ENCODE measurements at places on chromosomes 12 and 14.

- DNase-seq = no peak
Observed at GRCh38 chr12:11568155-11568761, 81.2 kb upstream of the ETV6 start.

DNA sequence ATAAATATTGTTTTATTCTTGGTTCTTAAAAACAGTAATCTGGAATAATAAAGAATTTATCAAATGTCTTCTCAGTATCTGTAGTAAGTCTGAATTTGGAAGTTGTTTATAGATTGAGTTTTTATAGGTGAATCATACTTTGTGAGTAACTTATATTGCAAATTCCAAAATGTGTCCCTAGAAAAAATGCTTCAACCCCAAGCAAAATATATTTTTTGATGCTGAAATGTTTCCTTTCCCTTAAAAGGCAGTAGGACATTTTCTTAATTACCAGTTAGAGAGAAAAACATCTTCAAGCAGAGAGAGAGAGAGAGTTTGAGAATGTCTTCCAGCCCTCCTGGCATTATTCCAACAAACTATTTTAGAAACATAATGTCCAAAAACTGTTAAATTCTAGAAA lies 37.9 kb downstream of the PELI2 start:
- no peak for DNase-seq

DNA sequence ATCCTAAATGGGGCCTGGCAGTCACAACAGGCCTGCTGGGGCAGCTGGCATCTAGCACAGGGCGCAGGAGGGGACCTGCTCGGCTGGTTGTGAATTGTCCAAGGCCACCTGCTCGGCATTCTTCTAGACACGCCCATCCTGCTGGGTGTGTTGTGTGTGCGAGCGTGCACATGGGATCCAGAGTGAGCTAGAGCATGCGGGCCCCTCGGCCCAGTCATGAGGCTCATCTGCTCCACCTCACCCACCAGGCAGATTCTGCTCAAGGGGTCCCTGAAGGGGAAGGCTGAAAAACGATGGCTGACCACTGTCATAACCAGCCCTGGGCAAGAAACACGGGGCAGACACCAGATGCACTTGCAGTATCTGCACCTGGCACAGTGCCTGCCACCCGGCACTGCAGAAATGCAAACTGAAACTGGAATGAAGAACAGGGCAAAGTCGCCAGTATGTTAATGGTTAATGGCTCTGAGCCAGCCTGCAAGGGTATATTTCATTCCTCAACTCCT lies 31.8 kb downstream of the MAX start:
- DNase-seq = no peak

DNA sequence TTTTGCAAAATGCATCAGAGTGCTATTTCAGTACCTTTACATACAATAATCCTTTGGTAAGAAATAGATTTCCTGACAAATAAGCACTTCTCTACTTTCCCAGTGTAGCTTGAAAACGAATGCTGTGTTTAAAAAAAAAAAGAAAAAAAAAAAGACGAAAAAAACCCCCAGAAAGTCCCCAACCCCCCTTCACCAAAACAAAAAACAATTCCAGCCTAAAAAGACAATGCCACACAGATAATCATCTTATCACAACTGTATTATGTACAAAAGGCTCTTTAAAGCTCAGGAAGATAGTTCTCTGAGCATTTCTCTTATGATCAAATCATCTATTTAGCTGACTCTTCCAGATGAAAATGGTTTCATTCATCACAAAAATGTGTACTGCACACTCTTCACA lies 1.6 kb downstream of the FERMT2 start:
- no peak for DNase-seq

GRCh38 chr14:100374876-100375265 lies 51.7 kb downstream of the SLC25A47 start:
- DNase-seq = no peak

DNA sequence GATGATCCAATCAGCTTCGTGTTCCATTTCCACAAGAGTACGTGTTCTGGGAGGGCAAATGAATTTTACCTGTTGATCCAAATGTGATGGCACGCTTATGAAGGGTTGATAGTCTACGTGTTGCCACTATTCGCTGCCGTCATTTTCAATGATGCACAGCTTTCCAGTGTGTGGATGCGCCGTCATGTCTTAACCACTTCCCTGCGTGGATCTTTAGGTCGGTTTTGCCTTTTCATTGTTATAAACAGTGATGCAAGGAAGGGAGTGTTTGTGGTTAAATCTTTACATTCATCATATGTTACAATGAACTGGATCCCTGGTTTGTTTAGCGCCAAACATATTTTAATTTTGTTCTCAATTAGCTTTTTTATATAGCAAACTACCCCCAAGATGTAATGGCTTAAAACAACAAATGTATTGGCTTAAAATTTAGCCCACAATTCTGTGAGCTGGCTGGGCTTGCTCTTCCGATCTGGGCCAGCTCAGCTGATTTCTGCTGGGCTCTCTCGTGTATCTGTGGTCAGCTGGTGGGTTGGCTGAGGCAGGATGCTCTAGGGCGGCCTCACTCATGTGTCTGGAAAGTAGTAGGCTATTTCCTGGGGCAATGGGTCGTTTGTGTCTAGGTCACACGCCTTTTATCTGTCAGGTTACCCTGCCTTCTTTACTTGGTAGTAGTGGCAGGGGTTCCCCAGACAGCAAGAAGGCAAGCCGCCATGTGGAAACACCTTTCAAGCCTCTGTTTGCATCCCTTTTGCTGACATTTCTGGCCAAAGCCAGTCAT lies 176.7 kb downstream of the CRADD start:
- DNase-seq = no peak

DNA sequence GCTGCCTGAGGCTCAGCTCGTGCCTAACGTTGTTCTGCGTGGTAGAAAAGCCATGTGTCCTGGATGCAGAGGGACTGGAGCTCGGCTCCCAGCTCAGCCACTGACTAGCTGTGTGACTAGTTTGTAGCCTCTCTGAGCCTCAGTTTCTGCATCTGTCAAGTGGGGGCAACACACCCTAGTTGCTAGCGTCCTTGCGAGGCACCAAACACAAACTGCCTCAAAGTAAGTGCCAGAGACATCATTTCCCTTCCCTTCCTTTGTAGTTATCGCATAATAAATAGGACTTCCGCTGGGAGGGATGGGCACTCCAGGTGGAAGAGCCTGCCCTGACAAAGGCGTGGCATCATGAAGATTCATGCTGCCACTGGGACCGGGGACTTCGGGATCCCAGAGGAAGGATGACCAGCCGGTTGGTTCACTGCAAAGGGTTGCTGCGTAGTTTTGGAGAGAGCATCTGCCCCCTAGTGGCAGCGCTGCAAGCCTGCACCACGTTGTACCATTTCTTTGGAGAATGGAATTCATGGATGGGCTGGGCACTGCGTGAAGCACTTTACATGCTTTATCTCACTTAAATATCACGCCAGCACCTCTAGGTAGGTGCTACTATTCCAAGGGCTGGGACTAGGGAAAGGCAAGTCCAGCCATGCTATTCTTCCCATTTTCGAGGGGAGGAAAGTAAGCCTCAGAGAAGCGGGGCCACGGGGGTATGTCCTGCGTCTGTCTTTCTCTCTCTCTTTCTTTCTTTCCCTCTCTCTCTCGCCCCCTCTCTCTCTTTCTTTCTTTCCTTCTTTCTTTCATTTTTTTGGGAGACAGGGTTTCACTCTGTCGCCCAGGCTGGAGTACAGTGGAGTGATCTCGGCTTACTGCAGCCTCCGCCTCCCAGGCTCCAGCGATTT lies 4.6 kb downstream of the CCDC197 start:
- DNase-seq = peak; percentile 57

DNA sequence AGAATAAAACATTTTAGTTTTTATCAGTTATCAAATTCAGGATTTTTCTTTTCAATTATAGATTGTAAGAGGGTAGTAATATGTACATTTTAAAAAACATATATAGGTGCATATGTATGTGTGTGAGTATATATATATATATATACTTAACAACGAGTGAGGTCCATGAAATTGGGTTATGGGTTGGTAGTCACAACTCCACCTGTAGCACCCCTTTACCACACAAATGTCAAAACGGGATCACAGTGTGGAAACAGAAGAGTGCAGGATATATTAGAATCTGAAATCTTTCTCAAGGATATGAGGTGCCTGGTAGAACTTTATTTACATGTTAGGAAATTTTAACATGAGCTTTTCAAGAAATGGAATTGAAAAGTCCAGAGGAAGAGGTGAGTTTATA lies 31.3 kb downstream of the MIA2 start:
- DNase-seq = no peak

- DNase-seq = no peak
Observed at GRCh38 chr14:73757876-73758391, 43.8 kb upstream of the PNMA1 start.

- no peak for DNase-seq
Observed at GRCh38 chr12:84875241-84875640, 37.4 kb downstream of the SLC6A15 start.

GRCh38 chr14:31566456-31566855 lies 5.3 kb downstream of the NUBPL start:
- DNase-seq = no peak

- no peak for DNase-seq
Observed at GRCh38 chr12:107917912-107918800, 143.7 kb downstream of the ASCL4 start.

DNA sequence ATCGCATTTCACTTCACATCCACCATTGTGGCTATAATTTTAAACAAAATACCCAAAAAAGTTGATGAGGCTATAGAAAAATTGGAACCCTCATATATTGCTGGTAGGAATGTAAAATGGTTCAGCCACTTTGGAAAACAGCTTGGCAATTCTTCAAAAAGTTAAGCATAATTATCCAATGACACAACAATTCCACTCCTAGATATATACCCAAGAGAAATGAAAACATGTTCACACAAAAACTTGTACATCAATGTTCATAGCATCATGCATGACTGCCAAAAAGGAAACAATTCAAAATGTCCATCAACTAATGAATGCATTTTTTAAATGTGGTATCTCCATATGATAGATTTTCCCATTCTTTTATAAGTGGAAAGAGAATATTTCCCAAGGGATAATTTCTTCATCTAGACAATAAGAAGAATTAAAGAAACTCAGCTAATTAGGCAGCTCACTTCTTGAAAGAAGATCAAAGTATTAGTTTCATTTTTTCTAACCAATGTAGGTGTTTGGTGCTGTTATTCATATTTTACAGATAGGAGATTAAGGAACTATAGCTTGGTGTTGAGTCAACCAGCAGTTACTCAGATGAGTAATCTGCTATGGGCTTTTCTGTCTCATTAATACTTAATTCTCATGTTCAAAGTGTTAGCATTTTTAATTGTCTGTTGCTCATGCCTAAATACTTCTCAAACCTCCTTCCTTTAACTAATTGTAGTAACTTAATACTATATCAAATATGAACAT lies 32.8 kb downstream of the YEATS4 start:
- DNase-seq = no peak

GRCh38 chr12:100851637-100852036 lies 57.1 kb downstream of the ANO4 start:
- DNase-seq = no peak

DNA sequence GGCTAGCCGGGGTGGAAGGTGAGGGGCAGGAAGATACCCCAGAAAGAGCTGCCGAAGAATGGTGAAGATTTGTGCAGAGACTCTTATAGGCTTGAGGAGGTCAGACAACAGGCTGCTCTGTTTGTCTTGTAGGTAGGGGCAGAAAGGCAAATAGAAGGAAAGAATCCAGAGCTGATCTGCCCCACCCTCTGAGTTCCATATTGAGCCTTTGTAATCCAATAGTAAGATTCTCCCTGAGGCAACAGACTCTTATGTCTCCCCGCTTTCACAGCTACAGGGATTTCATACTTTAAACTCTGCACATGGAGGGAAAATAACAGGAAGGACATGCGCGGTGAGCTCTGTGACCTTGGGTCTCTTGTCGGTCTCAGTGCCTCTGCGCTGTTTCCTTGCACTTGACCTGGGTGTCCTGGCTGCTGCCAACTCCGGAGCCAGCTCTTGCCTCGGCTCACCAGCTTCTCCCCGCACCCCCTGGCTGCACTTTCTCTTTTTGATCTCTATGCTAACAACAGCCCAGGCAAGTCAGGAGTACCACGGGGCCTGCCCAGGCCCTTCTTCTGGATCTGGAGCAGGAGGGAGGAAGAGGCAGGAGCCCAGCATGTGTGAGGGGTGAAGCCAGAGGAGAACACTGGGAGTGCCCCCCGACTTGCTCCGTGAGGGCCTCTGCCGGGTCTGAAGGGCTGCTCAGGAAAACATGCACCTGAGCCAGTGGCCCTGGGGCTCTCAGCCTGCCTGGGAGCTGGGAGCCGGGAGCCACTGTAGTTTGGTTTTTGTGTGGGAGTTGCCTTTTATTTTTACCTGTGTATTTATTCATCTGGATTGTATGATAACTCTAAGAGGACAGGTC lies 75.8 kb downstream of the PPP1R36 start:
- DNase-seq = no peak

GRCh38 chr12:104177663-104178501 lies 37.7 kb upstream of the TXNRD1 start:
- peak; percentile 84 for DNase-seq

DNA sequence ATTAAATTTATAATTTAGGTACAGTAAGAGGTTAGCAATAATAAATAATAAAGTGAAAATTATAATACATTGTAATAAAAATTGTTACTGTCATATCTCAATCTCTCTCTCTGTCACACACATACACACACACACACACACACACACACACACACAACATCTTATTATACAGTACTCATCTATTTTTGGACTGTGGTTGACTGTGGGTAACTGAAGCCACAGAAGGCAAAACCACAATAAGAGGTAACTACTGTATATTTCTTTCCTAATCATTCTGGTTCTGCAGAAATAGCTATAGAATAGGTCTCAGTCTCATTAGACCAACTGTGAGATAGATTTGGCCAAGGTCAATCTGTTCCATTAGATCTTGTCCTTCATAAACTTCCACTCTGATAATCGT lies 33.1 kb upstream of the PTPRO start:
- DNase-seq = no peak

DNA sequence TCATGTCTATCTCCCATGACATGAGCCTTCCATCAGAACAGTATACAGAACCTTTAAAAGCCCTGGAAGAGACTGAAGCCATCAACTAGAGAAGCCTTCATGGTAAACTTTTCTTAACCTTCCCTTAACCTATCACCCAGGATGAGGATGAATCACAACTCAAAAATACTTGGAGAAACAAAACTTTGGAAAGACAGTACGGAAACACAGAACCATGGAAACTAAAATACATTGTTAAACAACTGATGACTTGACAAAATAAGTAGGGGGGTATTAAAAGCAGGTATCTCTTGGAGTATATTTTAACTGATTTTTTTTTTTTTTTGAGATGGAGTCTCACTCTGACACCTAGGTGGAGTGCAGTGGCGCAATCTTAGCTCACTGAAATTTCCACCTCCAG lies 8.7 kb downstream of the TM7SF3 start:
- no peak for DNase-seq

DNA sequence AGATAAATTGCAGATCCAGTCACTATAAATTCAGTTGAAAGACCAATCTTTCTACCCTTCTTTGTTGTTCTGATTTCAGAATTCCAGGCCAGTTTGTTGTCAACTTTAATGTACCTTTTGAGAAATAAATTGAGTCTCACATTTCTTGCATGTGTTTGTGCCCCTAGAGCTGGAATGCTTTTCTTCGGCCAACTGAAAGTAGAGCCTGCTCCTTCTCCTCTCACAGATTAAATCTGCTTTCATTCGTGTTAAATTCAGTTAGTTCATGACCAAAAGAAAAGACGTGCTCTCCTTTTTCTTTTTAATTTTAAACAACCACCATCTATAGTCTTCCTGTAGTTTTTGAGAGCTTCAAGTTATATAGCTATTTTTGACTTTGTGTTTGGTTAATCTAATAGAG lies 22.9 kb downstream of the SOCS2 start:
- DNase-seq = no peak

GRCh38 chr14:56896922-56897321 lies 86.6 kb upstream of the OTX2 start:
- DNase-seq = no peak

Data from ovary (tissue), 10 donors.